Activated CD4-positive, alpha-beta T cell treated with anti-CD3 and anti-CD28 coated beads, Interleukin-2, Interleukin-6, amounts not matched to agents 100 ng/mL and 50 ng/mL, durations not matched to agents 16 hours and 8 hours (primary cell): ENCODE measurements at places on chromosomes 7 and 10.

DNA sequence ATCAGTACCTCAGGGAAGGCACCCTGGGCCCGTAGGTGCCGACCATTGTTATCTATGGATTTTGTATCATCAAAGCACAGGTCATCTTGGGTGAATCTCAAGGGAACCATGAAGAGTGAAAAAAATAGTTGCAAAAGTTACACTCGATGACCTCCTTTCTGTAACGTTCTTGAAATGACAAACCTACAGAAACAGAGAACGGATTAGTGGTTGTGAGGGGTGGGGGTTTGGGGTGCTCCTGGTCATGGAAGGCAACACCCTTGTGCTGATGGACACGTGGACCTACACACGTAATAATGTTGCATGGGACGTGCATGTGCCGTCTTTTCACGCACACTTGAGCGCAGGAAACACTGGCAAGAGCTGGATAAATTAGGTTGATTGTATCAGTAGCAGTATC is 655.9 kb downstream of the SDK1 start:
- DNase-seq = no peak

DNA sequence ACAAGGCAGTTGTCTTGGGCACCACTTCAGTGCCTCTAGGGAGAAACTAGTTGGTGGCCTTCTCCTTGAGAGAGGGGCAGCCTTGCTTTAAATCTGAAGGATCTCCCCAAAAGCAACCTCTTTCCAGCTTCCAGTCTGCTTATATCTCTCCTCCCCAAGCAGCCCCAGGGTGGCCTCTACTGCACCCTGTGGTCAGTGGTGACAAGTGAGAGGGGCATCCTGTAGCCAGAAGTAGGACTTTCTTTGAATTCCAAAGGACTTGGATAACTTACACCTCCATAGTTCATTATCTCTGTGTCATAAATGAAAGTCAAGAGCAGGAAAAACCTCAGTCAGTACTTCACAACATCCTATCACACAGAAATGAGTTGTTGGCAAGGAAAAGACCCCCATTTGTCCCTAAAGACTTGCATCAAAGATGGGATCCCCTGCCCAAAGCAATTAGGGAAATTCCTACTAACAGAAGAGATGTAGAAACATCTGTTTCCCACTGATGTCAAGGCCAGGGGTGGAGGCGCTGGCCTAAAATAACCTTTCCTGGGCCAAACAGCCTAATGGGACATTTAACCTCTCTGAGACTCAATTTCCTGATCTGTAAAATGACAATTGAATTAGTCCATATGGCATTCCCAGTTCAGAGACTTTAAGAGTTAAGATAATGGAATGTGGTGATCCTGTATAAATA is 44.0 kb upstream of the ANKRD1 start:
- DNase-seq = no peak

GRCh38 chr10:113447278-113447677 is 105.6 kb upstream of the HABP2 start:
- DNase-seq = no peak

DNA sequence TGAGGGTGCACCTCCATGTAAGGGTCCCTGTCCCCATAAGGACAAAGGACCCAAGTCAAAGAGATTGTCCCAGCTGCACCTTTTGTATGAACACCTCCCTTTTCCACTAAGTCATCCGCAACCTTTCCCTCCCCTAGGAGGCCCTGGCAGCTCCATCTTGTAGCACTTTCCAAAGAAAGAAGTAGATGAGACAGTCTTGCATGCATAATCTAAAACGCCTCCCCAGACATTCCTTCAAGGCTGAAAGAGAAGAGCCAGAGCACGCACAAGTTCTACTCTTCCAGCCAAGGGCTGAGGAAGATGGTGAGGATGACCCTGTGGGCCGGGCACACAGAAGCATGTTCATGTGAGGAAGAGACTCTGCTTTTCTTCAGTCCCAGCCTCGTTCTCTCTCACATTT is 194.4 kb downstream of the TNS3 start:
- DNase-seq = no peak

GRCh38 chr7:118839515-118839914 is 615.0 kb downstream of the ANKRD7 start:
- DNase-seq = no peak

DNA sequence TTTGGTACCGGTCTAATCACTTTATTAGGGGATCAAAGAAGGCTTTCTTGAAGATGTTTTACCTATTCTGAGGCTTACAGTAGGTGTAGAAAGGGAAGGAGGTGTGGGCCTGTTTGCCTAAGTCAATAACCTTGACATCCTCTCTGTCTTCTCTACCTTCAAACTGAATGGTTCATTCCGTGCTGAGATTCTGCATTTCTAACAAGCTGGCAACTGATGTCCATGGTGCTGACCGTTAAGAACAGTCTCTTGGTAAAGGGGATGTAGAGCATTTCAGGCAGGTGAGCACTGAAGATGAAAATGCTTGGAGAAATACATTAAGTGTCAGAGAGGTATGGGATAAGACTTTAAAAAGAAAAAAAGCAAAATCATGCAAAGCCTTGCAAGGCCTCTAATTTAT is 51.5 kb upstream of the DGKB start:
- no peak for DNase-seq

DNA sequence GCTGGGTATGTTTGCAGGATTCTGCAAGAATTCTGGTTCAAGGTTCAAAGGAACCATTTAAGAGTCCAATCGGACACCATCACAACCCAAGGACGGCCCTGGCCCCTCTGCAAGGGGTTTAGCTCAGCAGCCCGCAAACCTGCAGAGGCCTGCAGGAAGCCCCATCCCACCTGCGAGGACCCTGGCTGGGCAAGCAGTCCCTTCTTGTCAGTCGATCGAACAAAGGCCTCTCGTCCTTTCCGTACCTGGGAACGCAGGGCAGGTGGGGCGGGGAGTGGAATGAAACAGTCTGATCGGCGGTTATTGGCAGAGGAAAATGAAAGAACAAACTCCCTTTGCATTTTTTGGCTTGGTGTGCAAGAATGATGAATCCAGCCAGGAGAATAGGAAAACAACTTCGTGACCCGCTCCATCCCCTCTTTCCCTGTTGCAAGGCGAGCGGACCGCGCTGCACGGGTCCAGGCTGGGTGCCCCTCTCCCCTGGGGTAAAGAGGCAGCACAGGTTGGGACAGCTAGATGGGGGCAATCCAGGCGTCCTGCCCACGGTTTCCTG is 73.7 kb downstream of the INSIG1 start:
- no peak for DNase-seq

DNA sequence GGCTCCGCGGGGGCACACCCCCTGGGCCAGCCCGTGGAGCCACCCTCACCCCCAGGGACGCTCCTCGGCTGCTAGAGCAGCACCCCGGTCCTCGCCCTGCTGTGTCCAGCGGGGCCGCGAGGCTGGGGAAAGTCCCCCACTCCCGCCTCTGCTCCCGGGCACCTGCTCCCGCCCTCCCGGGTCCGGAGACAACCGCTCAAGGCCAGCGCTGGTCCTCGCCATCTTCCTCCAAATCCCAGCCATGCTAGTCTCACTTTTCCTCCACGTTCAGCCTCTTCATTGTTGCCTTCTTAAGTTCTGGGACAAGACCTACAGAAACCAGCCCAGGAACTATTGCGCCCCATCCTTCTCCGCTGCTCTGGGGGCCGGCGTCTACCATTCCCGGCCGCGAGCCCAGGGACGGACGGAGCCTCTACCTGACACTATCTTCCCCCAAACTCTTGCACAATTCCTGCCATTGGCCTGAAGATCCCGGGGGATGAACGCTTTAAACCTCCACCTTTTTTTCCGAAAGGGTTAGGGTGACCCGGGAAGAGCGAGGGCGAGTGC is 4.8 kb upstream of the KCP start:
- no peak for DNase-seq

GRCh38 chr7:750111-750905 is 23.2 kb upstream of the PRKAR1B start:
- no peak for DNase-seq

DNA sequence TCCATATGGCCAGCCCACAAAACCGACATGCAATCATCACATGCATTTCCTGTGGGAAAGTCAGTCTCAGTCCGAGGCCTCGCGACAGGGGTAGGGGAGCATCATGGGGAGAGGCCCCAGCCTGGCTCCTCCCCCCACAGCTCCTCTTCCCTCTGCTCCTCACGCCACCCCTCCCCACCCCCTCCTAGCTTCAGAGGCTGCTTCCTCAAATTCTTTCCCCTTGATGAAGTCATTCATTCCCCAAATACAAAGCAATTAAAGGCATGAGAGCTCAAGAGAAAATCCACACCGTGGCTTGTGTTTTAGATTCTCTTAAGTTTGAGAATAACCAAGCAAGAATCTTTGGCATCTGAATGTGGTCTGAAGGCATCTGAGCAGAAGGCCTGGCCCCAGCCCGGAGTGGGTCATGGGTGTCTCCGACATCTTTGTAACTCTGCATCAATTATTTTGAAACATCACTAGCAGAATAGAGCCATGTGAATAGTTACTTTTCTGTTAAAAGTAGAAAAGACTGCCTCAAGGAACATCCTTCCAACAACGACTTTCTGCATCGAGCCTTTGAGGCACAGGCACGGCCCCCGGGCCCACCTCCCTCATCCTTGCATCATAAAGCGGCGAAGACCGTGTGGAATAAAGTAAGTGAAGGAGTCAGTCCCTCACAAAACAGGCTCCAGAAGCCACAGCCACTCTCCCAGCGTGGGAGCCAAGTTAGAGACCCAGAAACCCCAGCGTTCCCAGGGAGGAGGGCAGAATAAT is 90.9 kb downstream of the DIP2C start:
- DNase-seq = no peak

GRCh38 chr7:64320547-64321513 is 7.1 kb downstream of the ZNF736 start:
- DNase-seq = no peak

DNA sequence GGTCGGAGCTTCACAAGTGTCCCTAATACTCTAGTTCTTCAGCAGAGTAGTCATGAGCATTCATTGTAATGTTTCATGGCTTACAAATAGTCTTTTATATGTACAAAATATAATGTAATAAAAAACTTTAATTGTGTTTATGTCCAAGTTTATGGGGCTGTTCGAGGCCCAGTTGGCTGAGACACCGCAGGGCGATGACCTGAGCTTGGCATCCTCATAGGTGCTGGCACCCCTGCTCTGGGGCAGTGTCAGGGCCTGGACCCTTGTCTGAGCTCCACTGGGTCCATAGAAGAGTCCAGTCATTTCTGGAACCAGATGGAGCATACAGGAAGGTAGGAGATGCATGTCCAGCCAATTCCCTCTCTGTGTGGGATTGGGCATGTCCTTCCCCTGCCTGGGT is 12.9 kb upstream of the ZMIZ1 start:
- no peak for DNase-seq

DNA sequence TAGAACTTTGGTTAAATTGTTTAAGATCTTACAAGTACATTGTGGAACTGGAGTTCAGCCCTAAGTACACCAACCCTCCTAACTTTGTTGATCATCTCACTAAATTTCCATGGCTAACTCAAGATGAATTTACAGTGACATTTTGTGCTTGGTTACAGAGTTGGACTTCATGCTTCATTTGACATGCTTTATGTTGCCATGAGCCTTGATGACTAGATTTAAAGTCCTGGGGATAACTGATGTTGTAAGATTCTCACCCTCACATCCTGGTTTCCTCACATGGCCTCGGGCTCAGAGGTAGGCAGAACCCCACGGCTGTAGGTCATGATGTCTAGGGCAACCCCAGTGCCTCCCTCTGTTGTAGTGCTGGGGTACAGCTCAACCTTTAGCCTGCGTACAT is 397.2 kb upstream of the IGFBP3 start:
- DNase-seq = no peak

DNA sequence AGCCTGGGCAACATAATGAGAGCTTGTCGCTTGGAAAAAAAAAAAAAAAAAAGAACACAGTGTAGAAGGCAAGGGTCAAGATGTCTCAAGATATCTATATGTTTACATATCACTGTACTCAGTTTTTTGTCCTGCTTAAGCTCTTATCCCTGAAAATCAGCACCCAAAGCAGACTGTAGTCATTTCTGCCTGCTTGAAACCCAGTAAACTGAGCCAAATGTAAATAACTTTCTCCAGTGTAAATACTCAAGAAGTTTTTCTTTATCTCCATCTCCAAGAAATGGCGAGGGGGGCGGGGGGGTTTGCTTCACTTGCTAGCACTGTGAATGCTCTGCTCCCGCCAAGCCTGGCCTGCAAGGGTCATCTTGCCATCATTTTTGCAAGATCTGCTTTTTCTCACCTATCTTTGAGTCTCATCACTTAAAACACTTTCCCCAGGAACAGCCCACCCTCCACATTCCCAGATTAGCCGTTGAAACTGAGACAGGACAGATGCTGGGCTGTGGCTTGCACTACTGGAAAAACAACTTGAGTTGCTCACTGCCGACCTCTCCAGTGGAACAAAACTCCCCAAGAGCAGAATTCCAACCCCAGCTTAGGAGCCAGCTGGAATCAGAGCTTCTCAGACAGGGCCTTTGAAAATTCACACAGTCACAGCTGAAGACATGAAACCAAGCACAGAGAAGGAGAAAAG is 54.6 kb downstream of the AFAP1L2 start:
- no peak for DNase-seq

- DNase-seq = peak; percentile 37
These were observed 45.7 kb downstream of the LYZL2 start for GRCh38 chr10:30583778-30584415.

GRCh38 chr10:116720668-116721546 is 21.5 kb downstream of the HSPA12A start:
- no peak for DNase-seq

DNA sequence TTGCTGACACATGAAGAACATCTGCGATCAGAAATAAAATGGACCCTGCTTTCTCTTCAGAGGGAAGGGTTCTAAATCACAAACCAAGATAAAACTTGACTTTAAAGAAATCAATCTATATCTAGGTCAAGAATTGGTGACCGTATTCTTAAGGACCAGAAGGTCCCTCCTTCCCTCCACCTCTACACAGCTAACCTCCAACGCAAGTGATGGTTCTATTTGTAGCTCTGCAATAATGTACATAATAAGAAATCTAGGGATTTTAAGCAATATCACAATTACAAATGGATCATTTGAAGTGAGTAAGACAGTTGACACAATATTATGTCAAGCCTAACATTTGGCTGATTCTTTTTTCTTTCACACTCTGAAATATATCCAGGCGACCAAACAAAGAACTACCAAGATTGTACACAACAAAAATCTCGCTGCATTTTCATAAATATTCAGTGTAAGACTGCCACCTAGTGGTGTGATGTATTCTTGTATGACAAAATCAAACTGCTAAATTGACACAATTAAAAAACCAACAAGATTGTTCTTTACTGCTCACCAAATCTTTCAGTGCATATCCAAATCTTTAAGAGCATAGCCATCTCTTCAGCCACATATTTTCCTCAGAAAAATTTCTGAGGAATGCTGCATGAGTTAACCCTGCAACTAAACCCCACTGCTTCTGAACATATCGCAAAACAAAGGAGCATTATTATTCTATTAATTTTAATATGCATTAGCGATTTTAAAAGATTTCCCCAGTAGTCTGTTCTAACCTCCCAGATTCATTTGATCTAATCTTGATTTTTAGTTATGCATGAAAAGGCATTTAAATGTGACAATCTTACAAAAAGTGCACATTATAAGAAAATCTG is 44.5 kb downstream of the ICA1 start:
- peak; percentile 76 for DNase-seq

GRCh38 chr10:131203456-131204357 is 107.8 kb downstream of the TCERG1L start:
- DNase-seq = no peak

GRCh38 chr7:143354965-143355364 is 7.5 kb downstream of the FAM131B start:
- no peak for DNase-seq
